Mesenchymal stem cell (in vitro differentiated cells and primary cell): ENCODE measurements at places on chromosomes 11 and 22.

DNA sequence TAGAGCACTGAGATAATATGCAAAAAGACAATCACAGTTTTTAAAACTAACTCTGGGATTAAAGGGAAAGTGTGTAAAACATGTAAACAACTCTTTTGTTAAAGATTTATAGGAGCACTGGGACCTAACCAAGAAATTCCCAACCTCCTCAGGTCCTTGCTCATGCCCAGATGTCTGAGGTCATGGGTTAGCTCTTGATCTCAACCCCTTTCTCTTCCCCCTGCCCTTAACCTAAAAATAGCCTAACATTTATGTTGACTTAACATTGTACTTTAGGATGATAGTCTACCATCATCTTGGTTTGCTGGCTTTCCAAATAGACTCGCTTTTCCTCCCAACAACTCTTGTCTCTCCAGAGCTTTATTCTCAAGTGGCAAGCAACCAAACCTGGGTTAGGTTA lies 258.2 kb upstream of the FAT3 start:
- no peak for DNase-seq

DNA sequence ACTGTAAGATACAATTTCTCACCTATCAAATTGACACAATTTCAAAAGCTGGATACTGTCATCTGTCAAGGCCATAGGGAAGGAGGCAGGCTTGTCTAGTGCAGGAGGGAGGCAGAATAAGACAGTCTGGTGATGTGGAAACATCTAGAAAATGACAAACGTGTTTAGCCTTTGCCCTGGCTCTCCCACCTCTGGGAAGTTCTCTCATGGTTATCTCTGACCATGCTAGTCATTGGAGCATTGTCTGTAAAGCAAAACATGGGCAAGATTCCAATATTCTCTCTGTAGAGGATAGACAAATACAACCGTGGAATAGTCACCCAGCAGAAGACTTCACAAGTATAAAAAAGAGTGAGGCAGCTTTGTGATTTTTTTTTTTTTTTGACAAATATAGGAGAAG lies 9.1 kb upstream of the SERHL2 start:
- no peak for DNase-seq

DNA sequence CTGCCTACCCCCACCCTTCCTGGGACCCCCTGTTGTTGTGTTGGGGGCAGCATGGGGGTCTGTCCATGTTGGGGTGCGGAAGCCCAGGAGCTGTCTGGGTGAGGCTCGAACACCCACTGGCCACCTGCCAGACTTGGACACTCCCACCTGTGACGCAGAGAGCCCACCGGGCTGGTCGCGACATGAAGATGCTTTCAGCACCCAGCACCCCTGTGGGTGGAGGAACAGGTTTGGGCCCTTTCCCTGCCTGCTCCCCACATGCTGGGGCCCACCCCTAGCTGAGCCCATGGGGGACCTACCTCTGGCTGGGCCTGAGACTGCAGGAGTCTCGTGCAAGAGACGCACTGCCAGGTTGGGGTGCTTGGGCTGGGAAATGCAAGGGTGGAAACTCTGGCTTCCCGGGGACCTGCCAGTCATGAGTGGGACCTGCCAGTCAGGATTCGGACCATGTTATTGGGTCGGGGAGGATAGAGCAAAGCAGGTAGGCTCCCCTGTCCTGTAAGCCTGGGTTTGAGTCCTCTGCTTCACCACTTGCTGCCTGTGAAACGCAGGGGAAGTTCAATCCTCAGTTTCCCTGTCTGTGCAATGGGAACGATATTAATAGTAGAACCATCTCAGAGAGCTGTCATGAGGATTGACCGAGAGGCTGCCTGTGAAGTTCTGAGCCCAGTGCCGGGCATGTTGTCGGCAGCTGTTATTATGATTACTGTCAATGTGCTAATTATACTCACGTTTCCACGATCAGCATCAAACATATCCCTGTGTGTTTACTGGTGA lies 24.1 kb downstream of the KIAA1671 start:
- no peak for DNase-seq

- peak; percentile 93 for DNase-seq
These were observed 33.2 kb upstream of the CCDC89 start for GRCh38 chr11:85718991-85719807.

GRCh38 chr11:44863231-44863630 lies 87.5 kb downstream of the TP53I11 start:
- DNase-seq = no peak

GRCh38 chr11:72125956-72126355 lies 9.6 kb upstream of the FOLR3 start:
- no peak for DNase-seq
